ENCODE measurements at places on chromosomes 16 and 17.

DNA sequence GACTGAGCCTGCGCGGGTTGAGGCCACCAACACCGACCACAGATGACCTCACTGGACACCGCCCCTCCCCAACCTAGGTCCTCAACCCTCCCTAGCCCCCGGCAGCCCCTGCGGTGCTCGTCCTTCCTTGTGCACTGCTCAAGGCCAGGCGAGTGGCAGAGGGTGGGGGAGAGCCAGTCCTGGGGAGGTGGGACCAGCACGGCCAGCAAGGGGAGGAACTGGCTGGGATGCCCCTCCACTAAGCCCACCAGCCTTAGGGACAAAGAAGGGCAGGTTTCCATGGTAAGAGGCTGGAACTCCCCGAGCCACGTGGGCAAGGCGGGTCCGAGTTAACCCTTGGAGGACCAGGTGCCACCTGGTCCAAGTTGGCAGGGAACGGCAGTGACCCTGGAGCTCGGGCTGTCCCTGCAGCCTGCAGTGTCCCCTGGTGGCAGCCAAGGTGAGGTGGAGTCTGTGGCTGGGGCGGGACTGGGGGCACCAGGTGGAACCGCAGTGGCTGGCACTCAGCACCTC, 9.2 kb downstream of the FSCN2 start:
- DNase-seq, result no peak

DNA sequence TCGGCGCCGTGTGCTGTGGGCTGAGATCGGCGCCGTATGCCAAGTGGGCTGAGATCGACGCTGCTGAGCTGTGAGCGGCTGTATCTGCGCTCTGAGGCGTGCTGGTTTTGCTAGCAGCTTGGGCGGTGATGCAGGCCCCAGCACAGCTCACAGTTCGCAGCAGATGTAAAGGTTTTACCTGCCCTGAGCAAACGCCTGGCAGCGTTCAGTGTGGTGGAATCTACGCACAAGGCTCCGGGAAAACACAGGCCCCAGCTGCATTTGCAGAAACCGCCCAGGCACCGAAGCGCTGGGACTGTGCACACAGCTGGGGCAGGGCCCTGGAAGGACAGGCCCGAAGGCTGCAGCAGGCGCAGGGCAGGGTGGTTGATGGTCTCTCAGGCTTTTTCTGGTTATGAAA, 8.0 kb upstream of the ZNF469 start:
- no peak for DNase-seq

DNA sequence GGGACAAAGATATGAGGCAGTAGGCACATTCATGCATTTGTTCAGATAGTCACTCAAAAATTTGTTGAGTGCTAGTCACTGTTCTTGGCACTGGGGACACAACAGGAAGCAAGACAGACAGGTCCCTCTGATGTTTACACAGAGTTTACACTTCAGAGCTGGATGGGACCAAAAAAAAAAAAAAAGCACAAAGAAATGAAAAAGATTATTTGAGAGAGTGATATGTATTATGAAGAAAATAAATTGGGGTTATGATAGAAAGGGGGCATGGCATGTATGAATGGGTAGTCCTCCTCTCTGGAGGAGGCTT, 3.5 kb upstream of the YPEL2 start:
- no peak for DNase-seq

DNA sequence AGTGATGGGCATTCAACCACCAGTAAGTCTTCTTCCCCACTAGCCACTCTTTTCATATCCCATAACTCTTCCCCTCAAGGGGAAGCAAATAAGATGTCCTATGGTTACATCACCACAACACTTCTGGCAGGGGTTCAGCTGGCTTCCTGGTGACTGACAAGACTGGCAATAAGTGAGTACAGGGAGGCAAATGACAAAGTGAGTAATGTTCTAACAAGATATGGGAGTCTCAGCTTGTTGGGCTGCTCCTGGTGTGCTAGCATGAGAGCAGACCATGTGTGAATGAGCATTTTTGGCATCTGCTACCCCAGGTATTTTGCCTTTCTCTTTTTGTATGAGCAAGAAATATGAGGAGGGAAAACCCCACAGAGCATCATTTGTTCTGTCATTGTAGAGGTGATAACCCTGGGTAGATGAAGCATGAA, 9.9 kb downstream of the TMIGD1 start:
- no peak for DNase-seq

DNA sequence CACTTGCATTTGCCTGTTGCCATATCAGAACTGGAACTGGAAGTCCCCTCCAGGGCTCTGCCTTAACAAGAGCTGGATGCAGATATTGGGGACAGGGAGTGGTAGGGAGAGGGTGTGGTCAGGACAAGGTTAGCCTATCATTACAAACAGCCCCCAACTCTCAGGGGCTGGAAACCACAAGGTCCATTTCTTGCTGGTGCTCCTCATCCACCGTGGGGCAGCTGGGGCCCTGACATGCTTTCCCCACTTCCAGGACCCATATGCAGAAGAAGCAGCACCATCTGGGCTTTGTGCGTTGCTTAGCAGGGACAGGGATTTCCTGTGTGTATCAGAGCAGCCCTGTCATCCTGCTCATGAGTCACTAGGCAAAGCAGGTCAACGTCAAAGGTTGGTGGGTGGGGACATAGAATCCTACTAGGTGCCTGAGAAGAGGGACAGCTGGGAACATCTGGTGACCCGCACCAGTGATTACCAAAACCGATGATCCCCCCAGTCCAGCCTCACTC, 26.9 kb downstream of the RGS9 start:
- DNase-seq, result no peak

DNA sequence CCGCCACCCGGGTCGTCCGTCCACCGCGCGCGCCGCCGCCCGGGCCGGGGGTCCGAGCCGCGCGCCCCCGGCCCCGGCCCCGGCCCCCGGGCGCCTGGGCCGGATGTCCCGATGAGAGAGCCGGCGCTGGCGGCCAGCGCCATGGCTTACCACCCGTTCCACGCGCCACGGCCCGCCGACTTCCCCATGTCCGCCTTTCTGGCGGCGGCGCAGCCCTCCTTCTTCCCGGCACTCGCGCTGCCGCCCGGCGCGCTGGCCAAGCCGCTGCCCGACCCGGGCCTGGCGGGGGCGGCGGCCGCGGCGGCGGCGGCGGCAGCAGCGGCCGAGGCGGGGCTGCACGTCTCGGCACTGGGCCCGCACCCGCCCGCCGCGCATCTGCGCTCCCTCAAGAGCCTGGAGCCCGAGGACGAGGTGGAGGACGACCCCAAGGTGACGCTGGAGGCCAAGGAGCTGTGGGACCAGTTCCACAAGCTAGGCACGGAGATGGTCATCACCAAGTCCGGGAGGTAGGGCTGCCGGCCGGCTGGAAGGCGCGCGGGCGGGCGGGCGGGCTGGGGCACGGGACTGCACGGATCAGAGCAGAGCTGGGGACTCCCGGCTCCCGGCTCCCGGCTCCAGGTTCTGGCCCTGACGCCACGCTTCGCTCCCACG, 548 bp downstream of the TBX2 start:
- DNase-seq, result no peak

DNA sequence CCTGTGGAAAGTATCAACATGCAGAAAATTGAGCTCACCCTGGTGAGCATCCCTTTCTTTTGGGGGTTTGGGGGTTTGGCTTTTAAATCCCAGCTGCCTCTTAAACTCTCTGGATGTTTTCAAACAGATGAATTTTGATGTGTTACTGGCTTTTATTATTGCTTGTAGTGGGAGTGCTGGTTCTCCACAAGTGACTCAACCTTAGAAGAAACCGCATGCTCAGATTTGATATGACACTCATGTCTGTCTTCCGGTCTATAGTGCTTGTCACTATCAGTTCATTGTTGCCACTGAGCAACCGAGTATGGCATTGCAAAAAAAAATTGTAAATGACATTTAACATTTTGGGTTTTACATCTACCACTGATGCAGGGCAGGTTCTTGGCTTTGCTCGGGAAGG, 104.5 kb downstream of the HS3ST4 start:
- no peak for DNase-seq

- DNase-seq, result peak; percentile 16
Measured at GRCh38 chr16:72481419-72481818, 309.5 kb upstream of the PMFBP1 start.

- no peak for DNase-seq
Measured at GRCh38 chr16:3954411-3954921, 74.0 kb upstream of the CREBBP start.

GRCh38 chr17:79223953-79224352, 149.3 kb downstream of the ENGASE start:
- no peak for DNase-seq

DNA sequence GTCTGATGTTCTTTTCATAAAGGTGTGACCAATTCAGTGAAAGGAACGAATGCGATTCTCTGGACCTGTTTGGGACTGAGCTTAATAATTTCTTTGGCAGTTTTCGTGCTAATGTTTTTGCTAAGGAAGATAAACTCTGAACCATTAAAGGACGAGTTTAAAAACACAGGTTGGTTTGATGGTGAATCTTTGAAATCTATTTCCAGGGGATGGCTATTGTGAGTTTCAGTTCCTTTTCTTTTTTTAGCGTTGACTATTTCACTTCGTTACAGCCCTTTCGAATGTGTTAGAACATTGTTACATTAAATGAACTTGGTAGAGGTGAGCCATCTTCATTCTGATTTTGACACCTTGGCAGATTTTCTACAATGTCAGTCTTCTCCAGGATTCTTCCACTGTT, 1.2 kb downstream of the TNFRSF17 start:
- no peak for DNase-seq

GRCh38 chr17:55416000-55416399, 5.6 kb downstream of the MMD start:
- DNase-seq, result no peak

- DNase-seq, result peak; percentile 52
Measured at GRCh38 chr16:1677942-1678499, at the start of gene JPT2. Gene JPT2 (plus strand): TSS chr16:1678279. CDS start chr16:1678313, 34 bp downstream.

- no peak for DNase-seq
Measured at GRCh38 chr17:47654991-47655390, 5.3 kb downstream of the KPNB1 start.

- no peak for DNase-seq
Measured at GRCh38 chr16:76885776-76886537, 305.0 kb upstream of the MON1B start.

GRCh38 chr17:39939106-39939505, 11.6 kb downstream of the LRRC3C start:
- DNase-seq, result no peak

GRCh38 chr16:13779676-13780075, 140.3 kb upstream of the ERCC4 start:
- no peak for DNase-seq

All from glomerular endothelial cell (primary cell).